Psoas muscle (tissue), 8 donors: ENCODE measurements at places on chromosomes 5 and 9. TPM values are rescaled to one million over a fixed set of nuclear protein-coding genes. Genes with fewer than 3 reads are reported as not detected.

GRCh38 chr5:31247381-31247780, 53.9 kb downstream of the CDH6 start:
- DNase-seq = no peak

DNA sequence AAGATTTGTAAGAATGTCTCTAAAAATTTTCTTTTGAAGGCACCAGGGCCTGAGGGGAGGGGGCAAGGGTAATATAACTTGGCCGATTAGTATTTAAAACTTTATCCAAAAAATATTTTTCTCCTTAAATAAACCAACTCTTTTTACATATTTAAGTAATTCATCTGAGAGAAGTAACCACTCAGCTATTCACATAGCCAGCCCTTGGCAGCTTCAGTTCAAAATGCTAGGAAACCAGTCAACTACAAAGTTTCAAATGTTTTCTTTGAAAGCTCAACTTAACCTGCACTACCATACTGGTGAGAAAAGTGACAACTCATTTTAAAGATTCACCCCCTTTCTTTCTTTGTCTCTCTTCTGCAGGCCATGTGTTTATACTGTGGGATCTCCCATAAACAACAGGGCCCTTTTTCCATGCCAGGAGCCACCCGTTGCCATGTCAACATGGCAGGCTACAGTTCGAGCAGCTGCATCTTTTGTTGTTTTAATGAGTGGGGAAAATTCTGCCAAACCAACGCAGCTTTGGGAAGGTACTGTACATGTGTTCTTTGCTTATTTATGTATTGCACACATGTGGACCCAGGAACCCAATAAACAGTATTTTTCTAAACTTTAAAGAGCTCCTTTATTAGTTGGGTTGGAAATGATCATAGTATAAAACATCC, 46.3 kb downstream of the AOPEP start:
- DNase-seq = no peak

DNA sequence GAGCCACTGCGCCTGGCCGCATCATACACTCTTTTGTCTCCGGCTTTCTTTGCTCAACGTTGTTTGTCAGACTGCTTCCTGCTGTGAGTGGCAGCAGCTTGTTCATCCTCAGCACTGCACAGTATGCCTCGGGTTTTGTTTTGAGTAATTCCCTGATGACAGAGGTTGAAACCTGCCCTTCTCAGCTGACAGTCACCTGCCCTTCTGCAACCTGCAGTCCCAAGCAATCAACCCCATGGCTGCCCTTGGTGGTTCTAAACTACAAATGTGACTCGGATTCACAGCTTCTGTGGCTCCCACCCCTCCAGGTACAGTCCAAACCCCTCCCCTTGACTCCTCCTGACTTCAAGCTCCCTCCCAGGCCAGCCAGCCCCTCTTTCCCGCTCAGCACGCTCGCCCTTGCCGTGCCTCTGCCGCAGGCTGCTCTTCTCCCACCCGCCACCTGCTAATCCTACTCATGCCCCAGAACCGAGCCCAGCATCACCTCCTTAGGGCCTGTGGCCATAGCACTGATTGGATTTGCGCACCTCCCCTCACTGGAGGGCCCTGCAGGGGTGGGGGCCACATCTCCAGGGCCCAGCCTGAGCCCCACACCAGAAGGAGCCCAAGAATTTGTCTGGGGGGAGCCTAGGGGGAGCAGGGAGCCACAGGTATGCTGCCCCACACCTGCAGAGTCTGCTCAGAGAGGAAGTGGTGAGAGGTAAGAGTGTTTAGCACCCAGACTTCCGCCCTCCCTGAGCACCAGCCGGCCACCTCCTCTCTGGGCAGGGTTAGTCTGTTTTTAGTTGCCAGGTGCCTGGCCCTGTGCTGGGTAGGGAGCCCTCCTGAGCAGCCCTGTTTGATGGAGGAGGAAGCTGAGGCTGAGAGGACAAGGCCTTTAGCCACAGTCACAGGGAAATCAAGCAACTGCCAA, 10.1 kb downstream of the EEIG1 start:
- DNase-seq = no peak

DNA sequence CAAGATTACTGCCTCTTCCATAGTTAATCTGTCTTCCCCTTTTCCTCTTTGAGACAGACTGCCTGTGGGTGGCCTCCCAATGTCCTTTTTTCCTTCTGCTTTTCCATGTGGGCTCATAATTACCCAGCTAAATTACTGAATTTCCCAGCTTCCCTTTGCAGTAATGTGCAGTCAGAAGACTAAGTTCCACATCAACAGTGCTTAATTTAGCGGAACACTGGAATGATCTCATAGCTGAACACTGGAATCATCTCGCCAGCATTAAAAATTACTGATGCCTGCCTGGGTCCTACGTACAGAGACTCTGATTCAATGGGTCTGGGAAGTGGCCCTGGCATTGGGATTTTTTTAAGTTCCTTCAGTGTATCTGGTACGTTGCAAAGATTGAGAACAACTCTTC, 84.3 kb downstream of the DNAH5 start:
- DNase-seq = no peak

DNA sequence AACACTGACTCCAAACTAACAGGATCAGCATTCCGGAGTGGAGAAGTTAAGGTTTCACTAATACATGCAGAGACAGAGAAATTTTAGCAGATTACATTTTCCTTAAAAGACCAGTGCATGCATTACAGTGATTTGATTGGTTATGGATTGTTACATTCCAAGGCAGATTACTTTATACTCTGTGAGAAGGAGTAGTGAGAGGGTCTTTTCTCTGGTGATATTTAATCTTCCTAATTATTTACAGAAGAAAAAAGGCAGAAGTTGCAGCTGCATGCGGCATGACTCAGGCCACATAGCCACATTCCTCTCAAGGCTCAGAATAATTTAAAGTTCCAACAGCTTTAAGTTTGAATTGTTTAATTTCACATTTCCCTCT, 53.0 kb upstream of the PDZD2 start:
- DNase-seq = no peak

- DNase-seq = peak; percentile 82
Measured at GRCh38 chr5:174311531-174312269, 266.2 kb downstream of the NSG2 start.

GRCh38 chr5:72245951-72246532, 74.0 kb downstream of the MRPS27 start:
- no peak for DNase-seq

GRCh38 chr5:42855811-42856210, 44.1 kb upstream of the SELENOP start:
- DNase-seq = no peak

GRCh38 chr9:18786911-18787650, 245.9 kb downstream of the SAXO1 start:
- no peak for DNase-seq

ANKRD55 gene
- not detected for total RNA-seq

RNF180 gene
- total RNA-seq = 4.6 TPM

RNF183 gene
- total RNA-seq = not detected

SVEP1 gene
- 16.3 TPM for total RNA-seq

CORO2A gene
- 0.10 TPM for total RNA-seq
